ENCODE measurements at places on chromosomes 5 and 9.

DNA sequence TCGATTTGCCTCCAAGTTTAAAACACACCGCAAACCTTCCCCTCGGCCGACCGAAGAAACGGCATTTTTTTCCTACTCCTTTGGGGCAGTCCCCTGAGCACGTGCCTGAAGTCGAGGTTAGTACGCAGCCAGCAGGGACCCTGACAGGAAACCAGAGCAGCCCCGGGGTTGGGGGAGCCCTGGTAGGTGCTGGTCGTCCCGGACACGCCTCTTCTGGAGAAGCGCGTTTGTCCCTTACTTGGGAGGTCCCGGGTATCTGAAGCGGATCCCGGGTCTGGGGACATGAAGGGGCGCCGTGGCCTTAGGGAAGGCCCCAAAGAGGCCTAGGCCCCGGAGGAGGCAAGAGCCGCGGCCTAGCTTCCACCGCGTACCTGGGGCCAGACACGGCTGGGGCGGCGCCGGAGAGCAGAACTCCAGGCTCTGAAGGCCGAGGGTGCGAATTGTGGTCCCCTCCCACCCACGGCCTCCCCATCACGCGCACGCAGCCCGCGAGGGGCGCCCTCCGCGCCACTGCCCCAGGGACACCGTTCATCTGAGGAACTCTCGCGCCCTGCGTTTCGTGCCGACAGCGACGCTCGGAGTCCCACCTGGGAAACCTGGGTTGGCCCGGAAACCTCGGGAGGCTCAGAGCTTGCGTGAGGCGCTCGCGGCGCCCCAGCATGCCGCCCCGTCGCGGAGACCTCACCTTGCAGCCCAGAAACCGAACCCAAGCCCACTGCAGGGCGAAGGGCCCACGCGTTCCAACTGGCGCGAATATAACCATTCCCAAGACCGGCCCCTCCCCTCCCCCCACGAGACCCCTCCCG lies 10.4 kb downstream of the OTP start:
- DNase-seq = no peak

GRCh38 chr9:8895861-8896224 lies 1096.3 kb upstream of the DMAC1 start:
- no peak for DNase-seq

GRCh38 chr5:63323926-63324325 lies 638.3 kb downstream of the HTR1A start:
- DNase-seq = no peak

- no peak for DNase-seq
Measured at GRCh38 chr5:158935215-158935614, 164.5 kb downstream of the EBF1 start.

- DNase-seq = no peak
Measured at GRCh38 chr9:86685556-86685955, 261.8 kb downstream of the GAS1 start.

GRCh38 chr5:140399979-140400729 lies 1.5 kb upstream of the ANKHD1 start:
- no peak for DNase-seq

GRCh38 chr5:64835266-64835665 lies 66.5 kb downstream of the CWC27 start:
- DNase-seq = no peak

- DNase-seq = no peak
Measured at GRCh38 chr9:136119061-136119882, 597 bp upstream of the TMEM250 start.

- DNase-seq = no peak
Measured at GRCh38 chr5:52770287-52770939, 17.3 kb upstream of the ITGA1 start.

DNA sequence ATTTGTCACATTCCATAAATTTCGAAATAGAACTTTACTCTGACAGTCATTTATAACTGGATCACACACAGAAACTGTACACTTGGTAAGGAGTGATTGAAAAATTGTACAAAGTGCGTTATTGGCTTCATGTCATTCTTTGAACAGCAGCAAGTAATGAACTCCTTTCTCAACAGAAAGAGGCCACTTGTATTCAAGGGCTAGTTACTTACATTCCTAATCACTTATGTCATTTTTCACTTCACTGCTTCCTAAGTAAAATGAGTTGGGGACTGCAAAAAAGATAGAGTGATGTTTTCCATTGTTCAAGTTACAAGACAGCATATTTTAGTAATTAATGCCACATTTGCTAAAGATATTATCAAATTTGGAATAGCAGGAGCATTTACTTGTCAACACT lies 893.2 kb downstream of the DTWD2 start:
- DNase-seq = no peak

- no peak for DNase-seq
Measured at GRCh38 chr5:126806-127205, 34.8 kb downstream of the PLEKHG4B start.

- DNase-seq = no peak
Measured at GRCh38 chr9:84278130-84278529, 62.4 kb downstream of the SLC28A3 start.

GRCh38 chr9:38347271-38347671 lies 45.2 kb upstream of the ALDH1B1 start:
- no peak for DNase-seq

DNA sequence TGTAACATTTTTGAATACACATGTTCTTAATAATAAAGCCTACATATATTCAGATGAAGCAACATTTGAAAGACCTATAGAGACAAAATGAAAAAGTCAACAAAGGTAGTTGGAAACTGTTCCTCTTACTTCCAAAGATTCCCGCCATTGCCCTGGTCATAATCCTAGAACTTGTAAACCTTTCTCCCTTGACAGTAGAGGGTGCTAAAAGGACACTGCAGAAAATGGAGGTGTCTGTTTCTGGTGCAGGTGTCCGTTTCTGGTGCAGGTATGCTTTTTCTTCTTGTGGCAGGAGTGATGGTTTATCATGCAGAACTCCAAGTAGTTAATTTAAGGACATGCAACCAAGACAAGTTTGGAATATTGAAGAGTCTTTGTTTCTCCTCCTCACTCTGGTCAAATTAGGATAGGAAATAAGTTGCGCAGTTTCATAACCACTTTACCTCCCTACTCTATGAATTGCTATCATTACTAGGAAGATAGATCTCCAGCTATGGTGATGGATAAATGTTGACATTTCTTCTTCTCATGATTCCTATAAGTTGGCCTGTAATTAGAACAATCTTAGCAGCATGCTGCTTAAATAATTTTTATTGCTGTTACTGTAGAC lies 56.0 kb upstream of the FAM174A start:
- DNase-seq = no peak

DNA sequence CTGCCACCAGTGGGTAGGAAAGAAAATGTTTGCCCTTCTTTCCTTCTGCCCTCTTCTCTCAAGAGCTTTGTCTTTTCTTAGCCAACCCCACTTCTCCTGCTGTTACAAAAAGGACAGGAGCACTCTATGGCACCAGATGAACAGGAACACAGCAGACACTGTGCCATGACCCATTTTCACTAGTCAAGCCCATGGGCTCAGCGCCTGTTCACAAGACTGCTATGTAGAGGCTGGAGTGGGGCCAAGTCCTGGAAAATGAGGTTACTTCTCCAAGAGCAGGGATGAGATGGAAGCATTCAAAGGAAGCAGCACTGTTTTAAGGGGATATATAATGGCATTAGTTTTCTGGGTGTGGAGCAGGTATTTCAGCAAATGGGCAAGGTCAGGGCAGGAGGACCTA lies 46.8 kb upstream of the GRAMD2B start:
- no peak for DNase-seq

GRCh38 chr5:143315929-143316328 lies 87.6 kb downstream of the NR3C1 start:
- no peak for DNase-seq

DNA sequence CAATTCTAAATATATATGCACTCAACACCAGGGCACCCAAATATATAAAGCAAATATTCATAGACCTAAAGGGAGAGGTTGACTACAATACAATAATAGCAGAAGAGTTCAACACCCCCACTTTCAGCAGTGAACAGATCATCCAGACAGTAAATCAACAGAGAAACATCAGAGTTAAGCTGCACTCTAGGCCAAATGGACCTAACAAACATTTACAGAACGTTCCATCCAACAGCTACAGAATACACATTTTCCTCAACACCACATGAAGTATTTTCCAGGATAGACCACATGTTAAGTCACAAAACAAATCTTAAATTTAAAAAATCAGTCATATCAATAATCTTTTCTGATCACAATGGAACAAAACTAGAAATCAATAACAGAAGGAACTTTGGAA lies 18.9 kb downstream of the APBA1 start:
- no peak for DNase-seq

- DNase-seq = no peak
Measured at GRCh38 chr9:69502671-69503301, 169.4 kb downstream of the APBA1 start.

DNA sequence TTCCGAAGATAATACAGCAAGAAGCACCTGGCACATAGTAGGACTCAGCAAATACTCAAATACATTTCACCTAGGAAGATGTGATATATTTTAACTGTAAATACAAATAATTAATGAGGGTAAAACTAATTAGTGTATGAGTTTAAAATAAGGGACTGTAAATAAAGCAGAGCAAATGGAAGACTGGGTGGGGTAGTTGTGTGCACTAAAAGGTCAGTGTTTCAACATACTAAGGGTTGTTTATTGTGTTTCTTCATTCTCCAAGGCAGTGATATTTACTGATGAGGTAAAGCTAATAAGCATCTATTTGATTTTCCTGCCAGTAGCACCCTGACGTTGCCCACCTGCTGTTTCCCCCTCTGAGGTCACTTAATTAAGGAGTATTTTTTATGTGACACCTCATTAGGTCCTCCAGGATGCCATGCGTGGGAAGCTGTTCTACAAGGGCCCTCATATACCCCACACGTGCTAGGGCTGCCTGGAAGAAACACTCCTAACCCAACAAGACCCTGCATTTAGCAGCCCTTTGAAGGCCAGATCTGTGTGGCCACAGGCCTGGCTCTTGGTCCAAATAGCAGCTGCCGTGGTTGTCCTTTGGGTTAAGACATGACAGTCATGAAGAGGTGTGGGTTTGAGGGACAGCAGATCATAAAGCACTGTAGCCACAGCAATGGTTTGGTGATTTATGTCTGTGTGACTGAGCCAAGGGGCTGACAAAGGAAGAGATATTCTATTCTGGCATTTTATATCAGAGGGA lies 97.5 kb upstream of the RPS23 start:
- DNase-seq = no peak

DNA sequence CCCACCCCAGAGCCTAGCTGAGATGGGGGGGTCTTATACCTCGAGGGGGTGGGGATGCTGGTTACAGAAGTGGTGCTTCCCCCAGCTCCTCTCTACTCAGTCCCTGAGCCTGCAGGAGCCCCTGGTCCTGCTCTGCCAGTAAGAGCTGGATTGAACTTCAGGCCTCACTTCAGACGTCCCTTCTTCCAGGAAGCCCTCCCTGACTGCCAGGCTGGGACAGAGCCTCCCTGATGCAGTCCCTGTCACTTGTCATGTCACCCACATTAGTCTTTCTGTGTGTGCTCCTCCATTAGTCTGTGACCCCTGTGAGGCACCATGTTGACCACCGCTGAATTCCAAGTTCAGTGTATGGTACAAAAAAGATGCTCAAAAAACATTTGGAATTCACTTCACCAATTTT lies 78.7 kb upstream of the ASS1 start:
- DNase-seq = no peak

DNA sequence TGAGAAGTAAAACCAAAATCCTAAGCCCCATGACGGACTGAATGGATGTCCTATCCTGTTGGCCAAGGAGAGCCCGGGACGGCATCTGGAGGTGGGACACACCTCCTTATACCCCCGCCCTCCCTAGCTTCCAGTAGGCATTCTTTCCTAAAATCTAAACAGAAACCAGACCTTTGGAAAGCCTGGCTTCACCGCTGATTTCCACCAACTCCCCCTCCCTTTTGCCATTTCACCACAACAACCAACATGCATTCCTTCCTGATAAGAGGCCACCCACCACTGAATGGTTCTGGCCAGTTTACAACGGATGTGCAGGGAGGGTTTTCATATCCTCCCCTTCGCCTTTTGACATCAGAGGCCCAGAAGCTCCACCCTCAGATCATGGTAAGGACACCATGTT lies 9.2 kb upstream of the RARS1 start:
- no peak for DNase-seq

GRCh38 chr9:34047864-34048726 lies 592 bp downstream of the UBAP2 start:
- peak; percentile 37 for DNase-seq

All from stimulated activated CD4-positive, alpha-beta T cell treated with anti-CD3 and anti-CD28 coated beads, Interleukin-12 subunit alpha, Interleukin-12 subunit beta, amount 100 ng/mL, for 24 hours (primary cell).